AG08395 (cell line): ENCODE measurements at places on chromosomes 6 and 20.

DNA sequence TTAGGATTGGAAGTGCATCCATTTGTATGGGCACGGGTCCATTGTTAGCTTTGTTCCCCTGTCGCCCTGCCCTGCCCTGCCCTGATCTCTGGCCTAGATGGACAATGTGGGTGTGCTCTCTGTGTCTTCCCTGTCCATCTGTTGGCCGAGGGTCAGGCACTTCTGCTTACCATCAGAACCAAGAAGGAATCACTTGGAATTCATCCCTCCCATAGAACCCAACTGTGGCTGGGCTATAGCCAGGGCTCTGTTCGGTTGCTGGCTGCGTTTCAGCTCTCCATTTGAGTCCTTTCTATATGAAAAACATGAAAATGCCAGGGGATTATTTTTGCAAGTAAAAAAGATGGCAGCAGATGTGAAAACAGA, 26.6 kb upstream of the TULP4 start:
- no peak for DNase-seq

- no peak for DNase-seq
Measured at GRCh38 chr20:44404204-44405181, 49.0 kb downstream of the HNF4A start.

DNA sequence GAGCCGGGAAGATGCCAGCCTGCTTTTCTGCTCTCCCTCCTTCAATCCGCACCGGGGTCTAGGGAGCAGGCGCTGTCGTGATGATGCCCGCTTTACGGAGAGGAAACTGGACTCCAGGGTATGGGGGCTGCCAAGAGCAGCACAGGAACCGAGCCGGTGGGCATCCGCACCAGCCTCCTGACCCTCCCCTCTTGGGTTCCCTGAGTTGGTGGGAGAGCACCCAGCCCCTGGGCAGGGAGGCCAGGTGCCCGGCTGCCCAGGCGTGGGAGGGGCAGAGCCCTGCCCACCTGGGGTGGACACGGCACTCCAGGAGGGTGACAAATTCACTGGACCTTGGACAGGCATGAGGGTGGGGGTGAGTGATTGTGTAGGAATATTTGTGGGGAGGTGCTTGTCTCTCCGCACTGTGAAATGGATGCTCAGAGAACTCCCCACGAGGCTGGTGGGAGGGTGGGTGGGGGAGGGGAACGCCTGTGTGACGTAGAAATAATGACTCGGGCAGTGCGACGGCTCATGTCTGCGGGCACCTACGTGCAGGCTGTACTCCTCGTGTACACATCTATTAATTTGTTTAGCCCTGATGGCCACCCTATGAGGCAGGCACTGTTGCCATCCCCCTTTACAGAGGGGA, 173.4 kb downstream of the BMP7 start:
- DNase-seq: no peak

GRCh38 chr20:38290829-38291814, 12.8 kb upstream of the BPI start:
- DNase-seq: peak; percentile 55

GRCh38 chr6:6840831-6841291, 252.3 kb downstream of the LY86 start:
- no peak for DNase-seq

GRCh38 chr20:46438156-46438750, 31.8 kb upstream of the ELMO2 start:
- peak; percentile 66 for DNase-seq

GRCh38 chr6:81682235-81682795, 70.2 kb downstream of the TENT5A start:
- no peak for DNase-seq
